Central memory CD4-positive, alpha-beta T cell (primary cell): ENCODE measurements at places on chromosomes 2 and 18.

DNA sequence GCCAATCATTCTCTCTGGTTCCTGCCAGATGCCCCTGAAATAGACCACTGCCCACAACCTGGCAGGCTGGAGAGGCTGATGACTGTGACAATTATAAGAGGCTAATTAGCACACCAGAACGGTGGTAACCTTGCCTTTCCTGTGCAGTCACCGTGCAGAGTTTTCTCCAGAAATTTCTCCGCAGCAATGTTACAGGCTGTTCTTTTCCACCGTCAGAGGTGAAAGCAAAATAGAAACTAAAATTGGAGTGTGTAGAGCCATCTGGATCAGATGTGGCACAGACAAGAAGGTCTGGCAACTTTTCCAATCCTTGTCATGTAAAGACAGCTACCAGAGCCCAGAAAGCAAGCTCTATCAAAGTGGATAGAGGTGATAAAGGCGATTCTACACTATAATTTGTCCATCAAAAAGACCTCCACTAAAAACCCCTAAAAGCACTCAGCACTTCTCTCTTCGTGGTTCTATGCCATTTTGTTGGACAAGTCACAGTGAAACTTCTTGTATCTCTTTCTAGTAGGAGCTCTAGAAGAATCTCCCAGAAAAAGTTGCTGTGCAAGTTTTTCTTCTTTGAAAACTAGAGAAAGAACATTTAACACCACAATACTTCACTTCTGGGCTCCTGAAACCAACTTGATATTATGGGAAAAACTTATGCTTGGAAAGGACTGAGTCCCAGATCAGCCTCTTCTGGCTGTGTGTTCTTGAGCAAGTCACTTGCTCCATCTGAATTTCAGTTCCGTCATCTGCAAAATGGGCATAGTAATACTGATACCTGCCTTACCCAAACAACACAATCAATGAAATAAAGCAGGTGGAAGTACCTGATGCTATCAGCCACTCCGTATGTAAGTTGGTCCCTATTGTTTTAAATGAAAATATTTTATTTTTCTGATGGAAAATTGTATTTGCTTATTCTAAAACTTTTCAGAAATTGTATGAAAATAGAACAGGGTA, 295.6 kb upstream of the DLGAP1 start:
- DNase-seq, result no peak

DNA sequence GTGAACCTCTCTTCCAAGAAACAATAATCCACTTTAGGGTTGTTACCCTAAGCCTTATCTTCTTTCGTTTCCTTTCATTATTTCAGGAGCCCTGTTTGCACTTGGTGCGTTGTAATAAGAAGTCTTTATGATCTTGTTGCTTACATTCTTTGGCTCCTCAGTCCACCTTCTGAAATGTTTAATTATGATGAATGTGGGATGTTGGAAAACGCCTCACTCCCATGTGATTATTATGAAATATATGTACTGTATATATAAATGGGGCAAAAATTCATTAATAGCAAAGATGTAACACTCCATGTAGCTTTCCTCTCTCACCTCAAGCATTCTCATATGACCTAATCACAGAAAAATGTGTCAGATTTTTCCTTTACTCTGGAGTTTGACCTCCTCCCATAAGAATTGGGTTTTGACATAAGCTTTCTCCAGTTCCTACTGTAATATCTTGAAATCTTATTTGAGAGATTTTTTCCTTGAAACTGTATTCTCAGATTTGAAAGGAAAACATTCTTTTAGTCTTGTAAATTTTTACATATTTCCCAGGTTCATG, 397.2 kb upstream of the FANCL start:
- no peak for DNase-seq

DNA sequence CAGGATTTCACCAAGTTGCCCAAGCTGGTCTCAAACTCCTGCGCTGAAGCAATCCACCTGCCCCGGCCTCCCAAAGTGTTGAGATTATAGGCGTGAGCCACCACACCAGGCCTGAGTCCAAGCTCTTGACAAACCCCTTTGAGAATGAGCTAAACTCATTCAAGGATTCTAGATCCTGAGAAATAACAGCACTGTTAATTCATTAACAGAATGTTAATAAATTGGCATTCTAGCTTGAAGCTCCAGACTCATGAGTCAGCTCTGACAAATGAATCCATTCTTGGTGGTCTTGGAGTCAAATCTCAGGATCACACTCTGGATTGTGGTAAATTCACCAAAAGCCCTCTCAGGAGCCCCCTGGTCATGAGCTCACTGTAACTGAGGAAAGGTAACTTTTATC, 1.8 kb downstream of the NARS1 start:
- no peak for DNase-seq

GRCh38 chr18:3179430-3180089, 40.2 kb downstream of the MYOM1 start:
- DNase-seq, result no peak

- no peak for DNase-seq
Measured at GRCh38 chr18:59765343-59765742, 68.1 kb upstream of the CCBE1 start.

GRCh38 chr18:51514128-51514527, 316.6 kb upstream of the MEX3C start:
- DNase-seq, result no peak

- DNase-seq, result no peak
Measured at GRCh38 chr18:8952174-8952573, 150.3 kb upstream of the NDUFV2 start.

DNA sequence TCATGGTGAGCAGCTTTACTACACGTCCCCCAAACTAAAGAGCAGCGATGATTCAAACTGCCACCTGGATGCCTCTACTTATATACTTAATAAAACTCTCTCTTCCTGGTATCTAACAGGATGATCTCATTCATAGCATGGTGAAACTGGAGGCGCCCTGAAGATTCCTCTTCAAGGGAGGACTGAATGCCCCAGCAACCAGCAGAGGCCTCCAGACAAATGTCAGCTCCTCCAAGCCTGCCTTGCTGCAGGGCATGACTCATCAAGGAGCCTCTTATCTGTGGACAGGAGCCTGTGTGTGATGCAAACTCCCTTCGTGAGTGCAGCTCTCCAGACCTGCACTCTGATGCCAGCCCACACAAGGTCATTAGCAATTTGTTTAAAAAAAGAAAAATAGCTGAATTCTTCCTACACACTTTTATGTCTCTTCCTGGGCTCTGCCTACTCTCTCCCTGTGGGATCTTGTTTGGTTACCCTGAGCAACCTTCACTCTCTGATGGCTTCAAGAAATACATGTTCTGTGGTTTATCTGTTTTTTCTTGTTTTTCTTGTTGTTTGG, 30.2 kb downstream of the LONRF2 start:
- DNase-seq, result no peak

GRCh38 chr2:217956586-217957457, 46.0 kb downstream of the TNS1 start:
- DNase-seq, result no peak

- DNase-seq, result no peak
Measured at GRCh38 chr18:44497757-44498490, 182.8 kb upstream of the SETBP1 start.
